ENCODE measurements at places on chromosomes 2 and 18.
A peak's percentile ranks its signal among the peaks of the same experiment; 100 is the strongest.

- no peak for DNase-seq
Measured at GRCh38 chr2:54887850-54888545, 162.3 kb downstream of the RTN4 start.

GRCh38 chr2:219308142-219309101, 779 bp downstream of the PTPRN start:
- DNase-seq = peak; percentile 70

- no peak for DNase-seq
Measured at GRCh38 chr2:56505885-56506284, 322.1 kb downstream of the CCDC85A start.

- DNase-seq = peak; percentile 1
Measured at GRCh38 chr2:35447215-35447614, 908.4 kb upstream of the CRIM1 start.

DNA sequence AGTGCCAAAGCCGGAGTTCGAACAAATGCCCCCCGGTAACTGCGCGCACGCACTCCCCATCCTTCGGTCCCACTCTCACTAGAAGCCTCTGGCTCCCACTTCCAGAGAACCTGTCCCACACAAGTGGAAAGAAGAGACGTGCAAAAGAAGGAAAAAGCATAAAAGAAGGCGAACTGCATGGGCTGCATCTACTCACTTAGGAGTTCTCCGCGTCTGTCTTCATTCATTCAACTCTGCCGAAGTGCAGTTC, 312 bp downstream of the NR4A2 start:
- peak; percentile 35 for DNase-seq

- peak; percentile 98 for DNase-seq
Measured at GRCh38 chr2:233217892-233218377, 33.5 kb upstream of the ATG16L1 start.

GRCh38 chr18:11981543-11982366, 448 bp downstream of the IMPA2 start:
- DNase-seq = peak; percentile 33

GRCh38 chr2:96534141-96534540, 2.4 kb upstream of the ARID5A start:
- DNase-seq = no peak

GRCh38 chr2:63488118-63488713, 100.1 kb downstream of the WDPCP start:
- DNase-seq = peak; percentile 25

DNA sequence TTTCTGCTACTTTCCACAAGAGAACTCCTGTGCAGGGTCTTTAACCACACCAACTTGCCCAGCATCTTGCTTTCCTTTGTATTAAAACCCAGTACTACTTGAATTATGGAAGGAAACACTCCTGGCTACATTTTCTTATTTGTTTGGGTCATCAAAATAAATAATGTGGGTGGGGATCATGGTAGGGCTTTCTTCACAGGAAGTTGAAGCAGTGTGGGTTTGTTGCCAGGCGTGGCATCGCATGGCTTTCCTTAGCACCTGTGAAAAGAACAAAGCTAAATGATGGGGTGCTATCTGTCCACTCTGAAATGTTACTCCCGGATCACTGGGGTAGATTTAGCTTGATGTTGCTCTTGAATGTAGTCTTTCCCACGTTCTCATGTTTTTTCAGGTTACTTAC, 18.7 kb downstream of the ARHGAP25 start:
- DNase-seq = no peak

- DNase-seq = peak; percentile 76
Measured at GRCh38 chr2:217289907-217290280, 430.0 kb upstream of the TNP1 start.

- DNase-seq = no peak
Measured at GRCh38 chr18:74451148-74451547, 6.0 kb downstream of the DIPK1C start.

Data from hematopoietic multipotent progenitor cell treated with erythropoietin and hydrocortisone succinate and interleukin-3 and kit ligand, for 8 days (in vitro differentiated cells).